ENCODE measurements at places on chromosomes 2 and 18. TPM values are rescaled to one million over a fixed set of nuclear protein-coding genes. Genes with fewer than 3 reads are reported as not detected.

The TRABD2A gene
- 168 TPM for total RNA-seq

The CGREF1 gene
- total RNA-seq = 0.68 TPM

The GKN1 gene
- not detected for total RNA-seq

The OTOS gene
- not detected for total RNA-seq

The PARD6G gene
- 0.25 TPM for total RNA-seq

The NCKAP1 gene
- 0.63 TPM for total RNA-seq

The KLHL41 gene
- total RNA-seq = not detected

The INHA gene
- not detected for total RNA-seq

The SEMA4C gene
- 35.6 TPM for total RNA-seq

The RAB27B gene
- total RNA-seq = 0.05 TPM

All from naive thymus-derived CD8-positive, alpha-beta T cell (primary cell).